Activated CD4-positive, alpha-beta T cell treated with anti-CD3 and anti-CD28 coated beads for 36 hours (primary cell): ENCODE measurements at places on chromosomes 1 and 21. TPM values are rescaled to one million over a fixed set of nuclear protein-coding genes. Genes with fewer than 3 reads are reported as not detected.

- no peak for DNase-seq
Observed at GRCh38 chr21:36543924-36544323, 64.0 kb upstream of the CLDN14 start.

DNA sequence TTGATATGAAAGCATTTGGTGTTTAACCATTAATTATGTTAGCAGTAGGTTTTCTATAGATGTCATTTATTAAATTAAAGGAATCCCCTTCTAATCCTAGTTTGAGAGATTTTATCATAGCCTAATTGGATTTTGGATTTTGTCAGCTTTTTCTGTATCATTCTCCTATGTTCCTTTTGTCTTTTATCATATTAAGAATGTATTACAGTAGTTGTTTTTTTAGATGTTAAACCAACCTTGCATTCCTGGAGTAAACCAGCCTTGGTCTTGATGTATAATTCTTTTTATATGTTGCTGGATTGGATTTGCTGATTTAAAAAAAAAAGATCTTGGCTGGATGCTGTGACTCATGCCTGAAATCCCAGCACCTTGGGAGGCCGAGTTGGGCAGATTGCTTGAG lies 5.6 kb downstream of the SETDB1 start:
- DNase-seq = no peak

DNA sequence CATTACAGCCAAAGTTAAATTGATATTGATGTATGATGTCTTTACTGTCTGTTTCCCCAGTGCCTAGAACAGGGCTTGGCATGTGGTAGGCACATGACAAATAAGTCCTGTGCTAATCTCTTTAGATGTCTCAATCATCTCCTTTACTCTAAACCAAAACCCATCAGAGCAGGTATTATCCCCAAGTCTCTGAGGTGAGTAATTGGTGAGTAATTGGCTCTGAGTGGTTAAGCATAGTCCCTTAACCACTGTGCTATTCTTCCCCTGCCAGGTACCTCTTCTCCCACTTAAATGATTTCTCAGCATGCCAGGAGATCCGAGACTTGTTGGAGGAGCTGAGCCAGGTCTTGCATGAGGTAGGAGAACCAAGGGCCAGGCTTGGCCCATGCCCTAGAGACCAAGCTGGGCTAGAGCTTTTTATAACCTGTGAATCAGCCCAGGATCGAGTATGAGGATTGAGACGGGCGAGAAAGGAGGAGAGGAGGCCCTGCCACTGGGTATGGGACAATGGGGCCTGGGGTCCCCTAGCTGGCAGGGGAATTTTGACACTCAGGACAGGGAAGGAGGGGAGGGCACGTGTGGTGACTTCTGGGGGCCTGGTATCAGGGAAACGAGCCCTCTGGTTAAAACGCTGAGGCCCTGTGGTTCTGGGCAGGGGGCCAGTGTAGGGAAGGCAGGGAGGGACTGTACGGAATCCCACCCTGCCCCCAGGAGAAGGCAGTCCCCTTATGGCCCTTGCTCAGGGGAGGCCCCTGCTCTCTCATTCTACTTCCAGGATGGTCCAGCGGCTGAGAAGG lies 4.5 kb downstream of the CNKSR1 start:
- DNase-seq = no peak

GRCh38 chr1:241499910-241500309 lies 19.6 kb downstream of the FH start:
- no peak for DNase-seq

DNA sequence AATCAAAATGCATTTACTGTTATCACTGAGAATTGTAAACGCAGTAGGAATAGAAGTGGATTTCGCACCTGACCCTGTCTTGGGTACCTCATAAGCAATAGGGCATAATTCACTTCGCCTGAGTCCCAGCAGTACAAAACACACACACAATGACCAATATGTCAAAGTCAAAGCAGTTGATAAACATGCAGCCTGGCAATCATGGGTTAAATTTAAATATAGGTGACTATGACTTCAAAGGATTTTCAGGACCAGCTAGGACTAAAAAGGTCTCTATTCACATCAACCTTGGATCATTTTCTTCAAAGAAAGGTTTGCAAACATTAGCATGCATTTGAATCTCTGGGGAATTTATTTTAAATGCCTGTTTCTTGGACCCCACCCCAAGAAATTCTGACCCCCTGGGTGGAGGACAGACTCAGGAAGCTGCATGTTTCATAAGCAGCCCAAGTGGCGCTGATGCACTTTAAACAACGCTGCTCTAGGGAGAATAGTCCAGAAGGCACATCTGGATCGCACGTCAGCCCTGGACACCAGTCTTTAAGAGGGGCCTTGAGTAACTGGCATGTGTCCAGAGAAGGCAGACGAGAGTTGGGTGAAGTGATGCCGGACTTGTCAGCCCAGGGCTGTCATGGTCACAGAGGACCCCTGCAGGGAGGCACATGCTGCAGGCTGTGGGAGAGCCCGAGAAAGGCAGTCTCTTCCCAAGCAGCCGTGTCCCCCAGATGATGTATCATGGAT lies 55.7 kb upstream of the EFHD2 start:
- no peak for DNase-seq

DNA sequence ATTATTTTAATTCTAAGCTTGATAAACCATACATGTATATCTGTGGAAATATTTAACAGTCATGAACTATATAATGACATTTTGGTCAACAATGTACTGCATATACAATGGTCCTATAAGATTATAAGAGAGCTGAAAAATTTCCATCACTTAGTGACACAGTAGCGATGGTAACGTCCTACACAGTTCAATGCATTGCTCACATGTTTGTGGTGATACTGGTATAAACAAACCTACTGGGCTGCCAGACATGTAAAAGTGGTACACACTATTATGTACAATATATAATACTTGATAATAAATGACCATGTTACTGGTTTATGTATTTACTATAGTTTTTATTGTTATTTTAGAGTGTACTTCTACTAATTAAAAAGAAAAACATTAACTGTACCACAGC lies 841.9 kb downstream of the LTN1 start:
- DNase-seq = no peak

GRCh38 chr1:110394493-110394820 lies 3.6 kb upstream of the SLC16A4 start:
- no peak for DNase-seq

DNA sequence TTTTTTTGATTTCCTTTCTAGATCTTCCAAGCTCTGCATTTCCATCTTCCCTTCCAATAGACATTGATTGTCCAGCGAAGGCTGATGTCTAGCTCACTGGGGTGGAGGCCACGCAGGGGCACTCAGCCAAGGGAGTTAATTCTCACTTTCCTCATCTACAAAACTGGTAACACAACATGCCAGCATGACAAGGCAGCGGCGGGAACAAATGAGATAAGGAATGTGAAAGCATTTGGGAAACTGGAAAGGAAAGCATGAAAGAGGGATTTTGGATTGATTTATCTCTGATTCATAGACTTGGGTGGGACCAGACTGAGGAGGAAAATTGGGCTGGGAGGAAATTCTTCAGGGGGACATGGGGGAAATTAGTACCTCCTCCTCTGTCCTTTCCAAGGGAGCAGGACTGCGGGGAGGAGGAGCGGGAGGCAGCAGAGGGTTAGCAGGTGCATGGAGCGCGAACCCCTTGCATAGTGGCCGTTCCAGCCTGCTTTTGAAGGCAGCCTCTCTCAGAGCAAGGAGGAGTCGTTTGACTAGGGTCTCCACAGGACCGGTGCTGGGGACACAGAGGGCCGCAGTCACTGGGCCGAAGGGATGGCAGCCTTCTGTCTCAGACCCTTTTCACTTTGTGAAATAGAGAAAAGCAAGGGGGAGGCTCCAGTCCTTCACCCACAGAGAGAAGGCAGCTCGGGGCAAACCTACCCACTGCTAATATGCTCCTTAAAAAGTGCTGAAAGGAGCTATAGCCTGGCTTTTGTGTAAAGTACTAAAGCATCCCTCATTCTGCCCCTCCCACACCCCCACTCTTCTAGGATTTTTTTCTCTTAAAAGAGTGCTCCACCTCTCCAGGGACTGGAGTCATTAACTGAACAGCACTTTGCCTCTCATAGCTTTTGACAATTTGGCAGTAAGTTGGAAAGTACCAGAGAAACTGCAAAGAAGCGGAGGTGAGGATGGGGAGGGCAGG lies 89.2 kb downstream of the PLXNA2 start:
- DNase-seq = no peak

DNA sequence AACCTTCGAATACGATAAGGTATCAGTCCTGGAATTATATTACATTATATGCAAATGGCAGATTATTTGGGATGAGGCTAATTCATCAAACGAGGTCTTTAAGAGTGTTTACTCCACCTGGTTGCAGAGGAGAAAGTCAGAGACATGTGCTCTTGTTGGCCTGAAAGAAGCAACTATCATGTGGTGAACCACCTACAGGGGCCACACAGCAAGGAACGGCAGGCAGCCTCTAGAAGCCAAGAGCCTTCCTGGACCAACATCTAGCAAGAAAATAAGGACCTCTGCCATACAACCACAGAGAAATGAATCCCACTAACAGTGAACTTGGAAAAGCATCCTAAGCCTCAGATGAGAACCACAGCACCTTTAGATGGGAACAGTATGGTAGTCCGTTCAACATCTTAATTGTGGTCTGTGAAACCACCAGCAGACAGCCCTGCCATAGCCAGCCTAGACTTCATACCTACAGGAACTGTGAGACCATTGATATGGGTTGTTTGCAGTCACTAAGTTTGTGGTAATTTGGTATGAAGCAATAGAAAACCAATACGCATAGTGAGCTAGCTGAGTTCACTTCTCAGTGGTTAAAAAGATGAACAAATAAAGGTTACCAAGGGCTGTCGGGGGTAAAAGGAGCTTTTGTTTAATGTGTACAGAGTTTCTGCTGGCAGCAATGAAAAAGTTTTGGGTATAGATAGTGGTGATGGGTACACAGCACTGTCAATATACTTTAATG lies 345.7 kb upstream of the RUNX1 start:
- DNase-seq = no peak

GRCh38 chr1:113875714-113876113 lies 4.2 kb upstream of the PTPN22 start:
- DNase-seq = no peak

GRCh38 chr1:41656825-41657500 lies 172.5 kb upstream of the EDN2 start:
- peak; percentile 6 for DNase-seq

GRCh38 chr1:198290089-198290683 lies 133.4 kb downstream of the NEK7 start:
- DNase-seq = no peak

- DNase-seq = no peak
Observed at GRCh38 chr1:158493054-158493453, 21.0 kb downstream of the OR10R2 start.

- DNase-seq = peak; percentile 61
Observed at GRCh38 chr1:70685300-70686286, 274.5 kb downstream of the CTH start.

GRCh38 chr1:16076031-16076864 lies 2.8 kb upstream of the FAM131C start:
- no peak for DNase-seq

GRCh38 chr1:17199267-17200044 lies 5.5 kb upstream of the PADI1 start:
- peak; percentile 35 for DNase-seq

DNA sequence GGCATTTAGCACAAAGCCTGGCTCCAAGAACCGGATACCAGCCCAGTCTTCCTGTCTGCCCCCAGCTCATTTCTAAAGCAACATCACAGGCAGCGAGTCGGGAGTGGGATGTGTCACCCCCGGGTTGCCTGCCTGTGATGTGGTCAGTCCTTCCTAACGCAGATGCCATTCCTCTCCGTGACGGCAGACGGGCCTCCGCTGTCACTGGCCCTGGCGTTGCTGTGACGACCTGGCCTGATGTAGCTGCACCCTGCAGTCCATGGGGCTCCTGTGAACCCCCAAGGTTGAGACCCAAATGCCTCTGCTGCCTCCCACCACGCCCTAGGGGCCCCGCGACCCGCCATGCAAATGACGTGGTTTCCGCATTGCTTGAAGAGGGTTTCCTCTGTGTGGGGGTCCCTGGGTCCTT lies 12.3 kb downstream of the TNFRSF1B start:
- DNase-seq = peak; percentile 93

DNA sequence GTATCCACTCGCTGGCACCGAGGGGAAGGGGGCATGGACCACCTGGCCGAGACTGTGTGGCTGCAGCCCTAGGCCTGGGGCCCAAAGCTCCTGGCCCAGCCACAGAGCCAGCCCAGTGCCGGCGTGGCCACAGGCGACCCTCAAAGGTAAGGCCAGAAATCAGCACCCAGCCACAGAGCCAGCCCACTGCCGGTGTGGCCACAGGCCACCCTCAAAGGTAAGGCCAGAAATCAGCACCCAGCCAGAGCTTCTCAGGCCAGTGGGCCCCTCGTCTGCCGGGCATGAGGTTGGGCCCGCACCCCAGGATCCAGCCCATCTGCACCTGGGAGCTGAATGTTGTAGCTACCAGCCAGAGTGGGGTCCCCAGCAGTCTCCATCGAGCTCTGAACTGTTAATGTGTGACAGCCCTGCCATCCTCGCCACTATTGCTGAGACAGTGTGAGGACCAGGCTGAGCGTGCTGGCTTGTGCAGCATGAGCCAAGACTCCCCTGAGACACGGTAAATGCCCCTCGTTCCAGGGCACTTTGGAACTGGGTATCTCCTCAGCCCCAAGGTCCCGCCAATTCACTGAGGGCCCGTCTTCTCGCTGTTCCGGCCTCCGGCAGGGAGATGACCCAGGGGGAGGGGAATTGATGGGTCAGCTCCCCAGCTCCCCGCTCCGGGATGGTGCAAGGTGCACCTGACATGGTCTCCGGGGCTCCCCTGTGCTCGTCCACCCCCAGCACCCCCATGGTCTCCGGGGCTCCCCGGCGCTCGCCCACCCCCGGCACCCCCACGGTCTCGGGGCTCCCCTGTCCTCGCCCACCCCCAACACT lies 4.7 kb upstream of the FTCD start:
- no peak for DNase-seq

GRCh38 chr1:86621286-86621685 lies 74.4 kb downstream of the CLCA4 start:
- DNase-seq = no peak

GRCh38 chr1:164625004-164625617 lies 66.1 kb downstream of the PBX1 start:
- DNase-seq = no peak

GRCh38 chr1:211338224-211338620 lies 11.6 kb downstream of the TRAF5 start:
- DNase-seq = no peak

- DNase-seq = peak; percentile 7
Observed at GRCh38 chr1:242524571-242525359, at the start of gene PLD5. Gene PLD5 (minus strand): TSS chr1:242524697.

FAM151A gene
- total RNA-seq = not detected

FCRL2 gene
- total RNA-seq = not detected

DISP1 gene
- total RNA-seq = 1.9 TPM

LINGO4 gene
- 0.09 TPM for total RNA-seq

DMRTA2 gene
- total RNA-seq = not detected

PRKAA2 gene
- not detected for total RNA-seq
